ENCODE measurements at places on chromosomes 3 and 15.

DNA sequence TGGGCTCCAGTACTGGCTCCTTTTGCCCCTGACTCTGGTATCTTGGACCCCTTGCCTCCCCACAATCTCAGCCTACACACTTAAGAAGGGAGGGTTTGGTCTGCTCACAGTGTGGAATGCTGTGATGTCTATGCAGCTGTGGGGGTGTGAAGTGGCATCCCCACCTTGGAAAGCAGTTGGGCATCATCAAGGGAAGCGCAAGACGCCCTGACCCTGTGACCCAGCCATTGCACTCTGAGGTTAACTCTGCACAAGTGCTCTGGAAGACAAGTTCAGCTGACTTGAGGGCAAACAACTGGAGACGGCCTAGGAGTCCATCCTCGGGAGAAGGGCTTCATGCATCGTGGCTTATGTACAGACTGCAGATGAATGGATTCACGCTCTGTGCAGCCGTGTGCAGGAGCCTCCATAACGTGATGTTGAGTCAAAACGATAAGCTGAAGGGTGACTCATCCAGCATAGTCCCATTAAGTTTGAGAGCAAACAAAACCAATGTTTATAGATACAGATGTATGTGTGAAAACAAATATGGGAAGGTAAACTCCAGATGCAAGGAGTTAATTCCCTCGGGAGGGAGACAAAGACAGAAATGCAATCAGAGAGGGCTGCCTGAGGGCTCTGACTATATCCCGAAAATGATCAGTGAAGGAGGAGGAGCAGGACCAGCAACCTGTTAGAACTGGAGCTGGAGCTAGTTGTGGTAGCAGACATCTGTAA lies 86.8 kb downstream of the LSM3 start:
- no peaks in the 10 kb centered on the region for H3K36me3 ChIP-seq
- H3K27me3 ChIP-seq: peaks cover 5% of the 10 kb centered on the region
- no peak overlapping the region for H3K27ac ChIP-seq

DNA sequence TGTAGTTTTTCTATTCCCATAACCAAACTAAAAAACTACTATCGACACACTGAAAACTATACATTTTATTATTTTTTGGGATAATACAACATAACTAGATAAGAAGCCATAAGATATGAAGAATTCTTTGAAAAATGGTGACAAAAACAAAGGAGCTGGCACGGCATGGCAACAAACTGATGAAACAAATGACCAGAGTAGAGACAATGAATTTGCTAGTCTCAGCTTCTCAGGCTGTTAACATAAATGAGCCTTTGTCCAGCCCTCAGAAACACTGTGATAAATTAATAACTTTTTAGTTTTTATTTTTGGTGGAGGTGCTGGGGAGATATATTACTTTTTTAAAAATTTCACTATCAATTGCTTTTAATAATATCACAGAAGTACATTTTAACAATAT lies 100.7 kb downstream of the SMARCC1 start:
- H3K27me3 ChIP-seq: no peaks in the 10 kb centered on the region
- no peak for DNase-seq
- H3K36me3 ChIP-seq: peaks cover 6% of the 10 kb centered on the region
- H3K4me1 ChIP-seq: no peaks in the 10 kb centered on the region
- no peak overlapping the region for H3K27ac ChIP-seq

- no peak overlapping the region for H3K4me3 ChIP-seq
- H3K27me3 ChIP-seq: no peaks in the 10 kb centered on the region
- no peaks in the 10 kb centered on the region for H3K36me3 ChIP-seq
- no peak for DNase-seq
- no peak overlapping the region for H3K27ac ChIP-seq
Observed at GRCh38 chr15:45338417-45338816, 39.9 kb downstream of the GATM start.

GRCh38 chr15:42119446-42119760 lies 25.0 kb upstream of the PLA2G4D start:
- no peaks in the 10 kb centered on the region for H3K36me3 ChIP-seq
- H3K27ac ChIP-seq: no peak overlapping the region
- H3K27me3 ChIP-seq: no peaks in the 10 kb centered on the region
- no peak overlapping the region for H3K4me3 ChIP-seq
- H3K4me1 ChIP-seq: no peaks in the 10 kb centered on the region

GRCh38 chr3:54870423-54870822 lies 57.4 kb downstream of the LRTM1 start:
- no peak for DNase-seq
- H3K27ac ChIP-seq: no peak overlapping the region
- no peak overlapping the region for H3K4me3 ChIP-seq
- H3K27me3 ChIP-seq: no peaks in the 10 kb centered on the region
- no peaks in the 10 kb centered on the region for H3K36me3 ChIP-seq

DNA sequence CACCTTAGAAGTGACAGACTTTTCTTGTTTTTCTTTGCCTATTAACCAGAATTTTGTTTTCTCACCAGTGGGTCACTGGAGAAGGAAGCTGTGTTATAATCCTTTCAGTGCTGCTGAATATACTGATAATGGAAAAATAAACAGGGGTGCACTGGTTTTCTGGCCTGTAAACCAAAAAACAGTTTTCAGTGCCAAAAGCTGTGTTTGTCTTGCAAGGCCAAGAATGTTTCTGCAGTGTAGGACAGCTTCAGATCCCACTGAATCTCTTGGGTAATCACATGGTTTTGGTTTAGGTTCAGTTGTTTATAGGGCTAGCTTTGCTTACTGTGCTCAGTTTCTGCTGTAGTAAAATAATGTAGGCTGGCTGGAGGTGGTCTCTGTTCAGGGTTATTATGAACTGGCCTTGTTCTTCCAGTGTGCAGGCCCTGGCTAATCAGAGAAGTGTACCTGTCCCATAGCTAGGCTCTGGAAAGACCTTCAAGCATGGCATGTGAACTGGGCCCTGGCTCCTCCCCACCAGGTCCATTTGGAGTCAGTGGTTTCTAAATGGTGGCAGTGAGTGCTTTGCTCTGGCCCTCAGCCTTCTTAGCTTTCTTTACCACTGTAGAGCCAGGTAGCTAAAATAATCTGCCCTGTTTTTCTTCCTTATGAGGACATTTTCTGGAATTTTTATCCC lies 18.7 kb downstream of the PDE8A start:
- H3K36me3 ChIP-seq: no peaks in the 10 kb centered on the region
- no peak for DNase-seq
- peaks cover 25% of the 10 kb centered on the region for H3K4me1 ChIP-seq
- H3K27ac ChIP-seq: no peak overlapping the region

DNA sequence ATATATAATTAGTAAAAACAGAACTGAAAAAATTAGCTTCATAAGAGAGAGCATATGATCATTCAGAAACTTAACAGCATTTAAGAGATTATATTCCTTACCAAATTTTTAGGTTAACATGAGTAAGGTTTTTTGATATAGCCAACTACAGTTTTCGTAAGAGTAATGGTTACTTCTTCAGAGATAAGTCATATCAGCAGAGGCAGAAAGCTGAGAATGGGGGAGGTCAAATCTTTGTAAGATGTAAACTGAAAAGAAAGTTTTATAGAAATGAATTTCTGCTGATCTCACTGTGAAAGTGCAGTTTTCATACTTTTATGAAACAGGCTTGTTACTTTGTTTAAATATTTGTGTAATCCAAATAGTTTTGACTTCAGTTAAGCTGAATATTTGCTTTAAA lies 193.3 kb downstream of the ZBTB20 start:
- no peak for DNase-seq
- no peak overlapping the region for H3K4me3 ChIP-seq
- no peaks in the 10 kb centered on the region for H3K27me3 ChIP-seq
- H3K4me1 ChIP-seq: no peaks in the 10 kb centered on the region
- H3K27ac ChIP-seq: no peak overlapping the region

GRCh38 chr3:146577662-146578061 lies 27.5 kb downstream of the PLSCR5 start:
- no peak overlapping the region for H3K27ac ChIP-seq
- peak; percentile 60 for DNase-seq
- H3K36me3 ChIP-seq: no peaks in the 10 kb centered on the region
- H3K4me3 ChIP-seq: no peak overlapping the region
- H3K4me1 ChIP-seq: no peaks in the 10 kb centered on the region
